Heart left ventricle (tissue), 16 donors: ENCODE measurements at places on chromosomes 7 and 10.

DNA sequence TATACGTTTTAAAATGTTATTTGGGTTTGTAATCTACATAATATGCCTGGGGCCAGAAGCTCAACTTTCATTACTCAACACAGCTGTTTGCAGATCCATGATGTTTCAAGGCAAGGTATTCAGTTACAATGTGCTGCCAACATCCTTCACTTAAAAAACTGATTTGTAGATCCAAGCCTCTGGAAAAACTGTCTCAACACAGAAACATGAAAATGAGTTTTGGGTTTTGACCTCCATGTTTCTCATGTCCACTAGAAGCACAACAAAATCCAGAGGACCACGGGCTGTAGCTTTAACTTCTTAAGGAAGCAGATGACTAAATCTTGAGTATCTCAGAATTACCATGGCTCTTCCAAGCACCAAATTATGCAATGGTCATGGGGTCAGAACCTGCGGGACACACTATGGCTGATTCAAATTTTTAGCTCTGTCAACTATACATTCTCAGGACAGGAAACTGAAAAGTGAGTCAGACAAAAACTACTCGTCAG, 247.1 kb upstream of the GRB10 start:
- no peak for DNase-seq

DNA sequence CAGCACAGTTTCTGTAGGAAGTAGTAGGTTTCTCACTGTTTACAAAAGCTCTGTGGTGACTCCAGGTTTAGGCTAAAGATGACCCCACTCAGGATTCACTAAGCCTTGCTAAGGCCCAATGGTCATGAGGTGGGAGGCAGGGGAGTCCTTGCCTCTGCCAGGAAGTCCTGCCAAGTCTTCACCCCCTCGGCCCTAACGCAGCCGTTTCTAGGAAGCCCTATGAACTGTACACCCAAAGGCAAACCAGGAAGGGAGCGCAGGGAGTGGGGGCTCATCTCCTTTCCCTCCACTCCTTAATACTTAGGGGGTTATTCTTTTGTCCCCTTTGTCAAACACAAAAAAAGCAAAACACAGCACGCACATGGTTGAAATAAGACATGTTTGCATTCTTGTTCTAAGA, 64.6 kb downstream of the CTBP2 start:
- no peak for DNase-seq

GRCh38 chr7:142300689-142301088, 42.8 kb upstream of the PRSS58 start:
- no peak for DNase-seq

GRCh38 chr7:102318482-102318971, 31.9 kb downstream of the SH2B2 start:
- DNase-seq: peak; percentile 46

- no peak for DNase-seq
Measured at GRCh38 chr7:5492020-5492635, 68.5 kb upstream of the TNRC18 start.

DNA sequence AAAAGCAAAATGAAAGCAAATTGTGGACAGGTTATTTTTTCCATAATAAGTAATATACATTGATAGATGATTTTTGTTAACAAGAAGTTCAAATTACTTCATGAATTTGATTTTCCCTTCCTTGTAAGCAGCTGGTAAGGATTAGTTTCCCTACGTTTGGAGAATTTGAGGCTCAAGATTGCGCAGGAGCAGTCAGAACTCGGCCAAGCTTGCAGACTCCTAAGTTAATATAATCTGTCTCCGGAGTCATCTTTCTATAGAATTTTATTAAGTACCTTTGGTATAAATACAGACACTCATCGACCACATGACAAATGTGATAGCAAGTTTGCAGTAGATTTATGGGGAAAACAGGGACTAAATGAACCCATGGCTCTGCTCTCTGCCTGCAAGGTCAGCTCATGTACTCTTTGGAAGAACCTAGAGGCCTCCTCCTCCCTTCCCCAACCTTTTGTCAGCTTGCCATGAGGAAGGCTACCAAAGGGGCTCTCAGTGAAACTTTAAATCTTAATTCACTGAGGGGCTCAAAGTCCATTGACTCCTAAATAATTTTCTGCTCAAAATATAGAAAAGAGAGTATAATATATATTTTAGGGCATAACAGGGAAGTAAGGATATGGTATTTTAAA, 89.2 kb upstream of the CTTNBP2 start:
- no peak for DNase-seq
